ENCODE measurements at places on chromosomes 13 and 19.

DNA sequence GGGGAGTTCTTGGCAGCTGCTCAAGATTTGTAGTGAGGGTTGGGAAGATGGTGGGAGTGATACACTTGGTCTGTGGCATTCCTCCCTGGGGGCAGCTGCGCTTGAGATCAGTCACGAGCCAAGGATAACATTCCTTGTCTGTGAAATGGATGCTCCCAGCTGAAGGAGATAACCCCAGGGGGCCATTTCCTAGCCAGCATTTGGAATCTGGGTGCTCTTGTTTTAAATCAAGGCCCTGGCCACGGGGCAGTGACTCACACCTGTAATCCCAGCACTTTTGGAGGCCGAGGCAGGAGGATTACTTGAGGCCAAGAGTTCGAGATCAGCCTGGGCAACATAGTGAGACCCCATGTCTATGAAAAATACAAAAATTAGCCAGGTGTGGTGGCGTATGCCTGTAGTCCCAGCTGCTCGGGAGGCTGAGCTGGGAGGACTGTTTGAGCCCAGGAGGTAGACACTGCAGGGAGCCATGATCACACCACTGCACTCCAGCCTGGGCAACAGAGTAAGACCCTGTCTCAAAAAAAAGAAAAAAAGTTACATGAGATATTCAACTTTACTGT is 4.6 kb downstream of the PKN1 start:
- no peak for DNase-seq

- DNase-seq: no peak
Observed at GRCh38 chr19:46863818-46864629, 3.2 kb downstream of the ARHGAP35 start.

DNA sequence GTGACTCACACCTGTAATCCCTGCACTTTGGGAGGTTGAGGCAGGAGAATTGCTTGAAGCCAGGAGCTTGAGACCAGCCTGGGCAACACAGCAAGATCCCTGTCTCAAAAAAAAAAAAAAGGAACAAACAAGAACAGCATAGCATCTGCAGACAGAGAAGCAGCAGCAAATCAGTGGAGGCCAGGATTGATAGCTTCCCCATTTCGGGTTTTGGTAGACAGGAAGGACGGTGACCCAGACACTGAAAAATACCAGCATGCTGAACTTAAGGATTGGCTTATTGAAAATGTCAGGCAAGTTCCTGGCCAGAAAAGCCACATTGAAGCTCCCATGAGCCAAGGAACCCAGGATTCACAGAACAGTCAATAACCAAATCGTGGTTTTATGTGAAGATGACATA is 3.0 kb downstream of the ZNF490 start:
- no peak for DNase-seq

DNA sequence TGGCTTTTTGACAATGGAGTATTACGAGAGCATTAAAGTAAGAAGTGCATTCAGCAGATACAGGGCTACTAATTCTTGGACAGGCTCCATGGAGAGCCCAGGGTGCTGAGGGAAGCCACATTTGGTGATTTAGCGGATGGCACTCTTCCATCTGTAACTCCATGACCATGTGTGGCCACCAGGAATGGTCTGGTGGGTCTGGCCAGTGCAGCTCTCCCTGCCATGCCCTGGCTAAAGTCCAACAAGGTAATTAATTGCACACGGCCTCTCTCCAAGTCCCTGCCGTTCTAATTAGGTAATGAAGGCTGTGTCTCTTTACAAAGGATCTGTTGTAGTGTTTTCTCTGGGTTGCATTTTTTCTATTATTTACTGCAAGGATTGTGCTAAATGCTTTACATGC is 4.3 kb upstream of the ZFR2 start:
- no peak for DNase-seq

DNA sequence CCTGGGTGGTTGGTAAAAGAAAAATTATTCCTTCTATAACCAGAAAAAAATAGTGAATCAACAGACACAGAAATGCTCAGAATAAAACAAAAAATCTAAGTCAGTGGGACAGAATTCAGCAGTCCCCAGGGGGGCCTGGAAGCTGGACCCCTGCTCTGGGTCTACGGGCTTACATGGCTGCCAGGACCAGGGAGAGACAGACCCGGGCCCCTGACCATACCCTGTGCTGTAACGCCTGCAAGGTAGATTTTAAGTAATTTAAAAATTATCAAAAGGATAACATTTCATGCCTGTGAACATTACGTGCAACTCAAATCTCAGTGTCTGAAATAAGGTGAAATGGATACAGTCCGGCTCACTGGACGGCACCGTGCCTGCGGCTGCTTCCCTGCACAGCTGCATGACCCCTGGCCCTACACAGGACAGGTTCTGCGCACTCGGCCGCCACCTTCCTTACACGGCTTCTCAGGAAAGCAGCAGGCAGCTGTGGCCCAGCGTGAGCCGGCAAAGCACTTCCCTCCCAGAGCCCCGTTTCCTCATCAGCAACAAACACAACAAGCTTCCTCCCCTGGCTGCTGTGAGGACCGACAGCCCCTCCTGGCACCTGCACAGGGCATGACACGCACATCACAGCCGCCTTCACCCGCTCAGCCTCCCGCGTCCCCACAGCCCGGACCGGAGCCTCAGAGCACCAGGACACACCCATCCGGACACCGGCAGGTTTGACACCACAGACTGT is 22.2 kb downstream of the RASA3 start:
- no peak for DNase-seq

GRCh38 chr13:70385852-70386251 is 277.6 kb upstream of the KLHL1 start:
- no peak for DNase-seq

- DNase-seq: no peak
Observed at GRCh38 chr19:35177377-35178274, 23.1 kb downstream of the FXYD5 start.

DNA sequence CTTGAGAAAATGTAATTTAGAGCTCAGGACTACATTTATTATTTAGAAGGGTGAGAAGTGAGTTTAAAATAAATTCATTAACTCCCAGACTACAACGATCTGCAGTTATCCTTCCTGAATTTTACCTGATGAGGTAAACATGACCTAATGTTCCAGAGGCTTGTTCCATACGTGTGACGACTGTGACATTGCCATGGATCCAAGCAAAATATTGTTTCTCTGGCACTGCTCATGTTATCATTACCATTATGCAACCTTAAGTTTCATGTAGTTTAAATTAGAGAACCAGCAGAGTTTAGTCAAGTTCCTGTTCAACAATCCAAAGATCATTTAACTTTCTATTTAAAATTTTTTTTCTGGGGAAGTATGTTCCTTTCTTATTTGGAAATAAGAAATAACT is 279.6 kb downstream of the KLF5 start:
- no peak for DNase-seq
